ENCODE measurements at places on chromosomes 6 and 20. TPM values are rescaled to one million over a fixed set of nuclear protein-coding genes. Genes with fewer than 3 reads are reported as not detected.

TNXB gene
- polyA plus RNA-seq, result 15.5 TPM

C6orf141 gene
- polyA plus RNA-seq, result 9.7 TPM

RSPO3 gene
- 1.9 TPM for polyA plus RNA-seq

SNTA1 gene
- polyA plus RNA-seq, result 10.9 TPM

POM121L2 gene
- polyA plus RNA-seq, result not detected

GLYATL3 gene
- not detected for polyA plus RNA-seq

SLC44A4 gene
- polyA plus RNA-seq, result 0.19 TPM

TRIM10 gene
- not detected for polyA plus RNA-seq

TMEM217 gene
- polyA plus RNA-seq, result 2.6 TPM

FLOT1 gene
- 80.9 TPM for polyA plus RNA-seq

RIPPLY2 gene
- polyA plus RNA-seq, result not detected

SMLR1 gene
- polyA plus RNA-seq, result not detected

YIPF3 gene
- 54.3 TPM for polyA plus RNA-seq

BEND6 gene
- 0.08 TPM for polyA plus RNA-seq

GPR63 gene
- polyA plus RNA-seq, result 0.28 TPM

REM1 gene
- 0.60 TPM for polyA plus RNA-seq

MAPK13 gene
- 91.8 TPM for polyA plus RNA-seq

SDHAF4 gene
- 10.1 TPM for polyA plus RNA-seq

BMP5 gene
- polyA plus RNA-seq, result 0.04 TPM

PMEPA1 gene
- polyA plus RNA-seq, result 2.9 TPM

ZBTB12 gene
- 3.6 TPM for polyA plus RNA-seq

WFDC12 gene
- polyA plus RNA-seq, result 4.3 TPM

ZDHHC14 gene
- 3.7 TPM for polyA plus RNA-seq

MYB gene
- polyA plus RNA-seq, result 1.5 TPM

MEI4 gene
- not detected for polyA plus RNA-seq

DNAH8 gene
- under 0.01 TPM for polyA plus RNA-seq

C4A gene
- 6.9 TPM for polyA plus RNA-seq

EYA2 gene
- 21.5 TPM for polyA plus RNA-seq

RIPOR3 gene
- polyA plus RNA-seq, result 2.6 TPM

DUSP15 gene
- 0.58 TPM for polyA plus RNA-seq

ALDH5A1 gene
- polyA plus RNA-seq, result 2.2 TPM

MCHR2 gene
- polyA plus RNA-seq, result not detected

GTSF1L gene
- polyA plus RNA-seq, result not detected

NRN1 gene
- 3.3 TPM for polyA plus RNA-seq

LIN28B gene
- polyA plus RNA-seq, result not detected

MLN gene
- not detected for polyA plus RNA-seq

IRF4 gene
- 0.28 TPM for polyA plus RNA-seq

C20orf141 gene
- not detected for polyA plus RNA-seq

BACH2 gene
- polyA plus RNA-seq, result 0.26 TPM

SLC17A1 gene
- polyA plus RNA-seq, result not detected

PBOV1 gene
- not detected for polyA plus RNA-seq

MATN4 gene
- 0.08 TPM for polyA plus RNA-seq

OPRM1 gene
- polyA plus RNA-seq, result not detected

HMGCLL1 gene
- polyA plus RNA-seq, result 0.07 TPM

LTA gene
- 0.14 TPM for polyA plus RNA-seq

LPA gene
- polyA plus RNA-seq, result 0.01 TPM

ALDH8A1 gene
- polyA plus RNA-seq, result 1.3 TPM

RNF144B gene
- polyA plus RNA-seq, result 6.5 TPM

SLC22A2 gene
- 0.18 TPM for polyA plus RNA-seq

All from esophagus (tissue), 2 donors.